Hematopoietic multipotent progenitor cell treated with erythropoietin and hydrocortisone succinate and interleukin-3 and kit ligand, for 15 days (in vitro differentiated cells): ENCODE measurements at places on chromosomes 4 and X.

GRCh38 chr4:147633643-147634042, 16.4 kb downstream of the TMEM184C start:
- DNase-seq, result no peak

- DNase-seq, result no peak
Measured at GRCh38 chr4:176044589-176044951, 21.1 kb upstream of the WDR17 start.

DNA sequence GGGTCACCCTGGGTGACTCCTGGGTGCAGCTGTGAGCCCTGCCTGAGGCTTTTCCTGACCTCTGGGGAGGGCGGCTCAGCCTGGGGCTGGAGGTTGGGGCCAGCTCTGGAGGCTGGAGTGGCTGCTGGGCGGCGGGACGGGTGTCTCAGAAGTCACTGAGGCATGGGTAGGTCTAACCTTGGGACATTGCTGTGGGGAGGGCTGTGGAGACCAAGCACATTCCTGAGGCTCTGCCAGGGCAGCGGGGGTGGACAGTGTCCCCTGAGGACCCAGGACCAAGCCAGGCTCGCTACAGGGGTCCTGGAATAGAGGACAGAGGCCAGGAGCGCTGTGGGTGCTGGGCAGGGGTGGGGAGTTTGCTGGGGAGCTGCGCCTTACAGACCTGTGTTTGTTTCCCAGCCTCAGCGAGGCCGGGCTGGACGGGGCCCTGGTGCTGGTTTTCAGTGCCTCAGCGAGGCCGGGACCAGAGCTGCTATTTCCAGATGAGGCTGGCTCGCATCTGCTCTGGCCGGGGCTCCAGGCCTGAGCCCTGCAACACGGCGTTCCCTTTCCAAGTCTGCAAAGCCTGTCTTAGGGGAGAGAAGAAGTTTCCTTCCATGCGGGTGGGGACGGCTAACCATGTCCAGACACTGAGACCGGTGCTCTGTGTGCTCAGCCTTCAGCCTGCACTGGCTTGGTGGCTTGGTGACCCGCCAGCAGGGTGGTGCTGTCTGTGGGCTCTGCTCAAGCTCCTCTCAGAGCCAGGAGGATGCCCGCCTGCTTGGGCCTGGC, 3.0 kb upstream of the SLC25A6 start:
- no peak for DNase-seq

- DNase-seq, result no peak
Measured at GRCh38 chrX:2536141-2536540, 35.4 kb upstream of the DHRSX start.

GRCh38 chrX:34917146-34917545, 25.4 kb upstream of the FAM47B start:
- DNase-seq, result no peak

DNA sequence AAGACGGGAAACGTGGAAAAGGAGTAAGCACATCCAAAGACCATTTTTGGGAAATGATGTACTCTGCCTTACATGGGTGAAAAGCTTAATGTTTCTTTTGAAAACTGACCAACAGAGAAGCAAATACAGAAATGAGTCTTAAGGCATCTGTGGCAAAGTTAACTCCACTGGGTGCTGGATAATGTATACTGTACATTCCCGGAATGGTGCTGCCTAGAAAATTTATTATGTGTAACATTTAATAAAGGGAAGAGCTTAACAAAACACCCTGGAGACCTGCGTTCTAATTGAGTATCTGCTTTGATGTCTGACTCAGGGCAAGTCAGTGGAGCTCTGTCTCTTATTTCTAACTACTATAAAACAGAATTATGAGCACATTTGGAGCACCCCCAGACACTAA, 230.2 kb downstream of the MID1 start:
- no peak for DNase-seq

DNA sequence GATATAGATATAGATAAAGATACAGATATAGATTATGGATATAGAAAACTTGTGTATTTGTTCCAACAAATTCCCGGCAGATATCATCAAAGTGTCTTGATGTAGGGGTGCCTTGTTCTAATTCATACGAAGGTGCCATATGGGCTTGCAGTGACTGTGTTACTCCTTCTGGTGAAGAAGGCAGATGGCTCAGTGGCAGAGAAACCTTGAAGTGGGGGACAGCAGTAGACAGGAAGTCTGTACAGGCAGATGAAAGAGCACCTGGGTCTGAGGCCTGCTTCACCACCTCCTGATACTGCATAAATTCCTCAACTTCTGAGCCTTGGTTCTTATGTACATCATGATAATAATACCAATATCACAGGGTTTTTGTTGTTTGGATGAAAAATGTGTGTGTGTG, 179.5 kb upstream of the GATB start:
- no peak for DNase-seq

DNA sequence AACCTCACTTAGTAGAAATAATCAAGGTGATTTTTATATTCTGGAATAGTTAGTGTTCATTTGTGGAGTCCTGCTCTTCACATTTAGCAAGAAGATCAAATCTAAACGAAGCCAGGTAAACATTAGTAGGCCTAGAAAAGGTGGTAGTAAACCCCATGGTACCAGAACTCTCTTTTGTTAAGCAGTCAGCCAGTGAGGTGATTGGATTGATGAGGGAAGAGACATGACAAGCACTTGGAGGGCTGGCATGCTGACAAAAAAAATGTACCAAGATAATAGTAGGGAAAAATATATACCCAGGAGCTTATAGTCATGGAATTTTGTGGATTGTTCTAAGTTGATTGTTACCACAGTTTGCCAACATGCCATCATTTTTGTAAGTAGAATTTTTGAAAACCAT, 163.8 kb downstream of the BANK1 start:
- no peak for DNase-seq

DNA sequence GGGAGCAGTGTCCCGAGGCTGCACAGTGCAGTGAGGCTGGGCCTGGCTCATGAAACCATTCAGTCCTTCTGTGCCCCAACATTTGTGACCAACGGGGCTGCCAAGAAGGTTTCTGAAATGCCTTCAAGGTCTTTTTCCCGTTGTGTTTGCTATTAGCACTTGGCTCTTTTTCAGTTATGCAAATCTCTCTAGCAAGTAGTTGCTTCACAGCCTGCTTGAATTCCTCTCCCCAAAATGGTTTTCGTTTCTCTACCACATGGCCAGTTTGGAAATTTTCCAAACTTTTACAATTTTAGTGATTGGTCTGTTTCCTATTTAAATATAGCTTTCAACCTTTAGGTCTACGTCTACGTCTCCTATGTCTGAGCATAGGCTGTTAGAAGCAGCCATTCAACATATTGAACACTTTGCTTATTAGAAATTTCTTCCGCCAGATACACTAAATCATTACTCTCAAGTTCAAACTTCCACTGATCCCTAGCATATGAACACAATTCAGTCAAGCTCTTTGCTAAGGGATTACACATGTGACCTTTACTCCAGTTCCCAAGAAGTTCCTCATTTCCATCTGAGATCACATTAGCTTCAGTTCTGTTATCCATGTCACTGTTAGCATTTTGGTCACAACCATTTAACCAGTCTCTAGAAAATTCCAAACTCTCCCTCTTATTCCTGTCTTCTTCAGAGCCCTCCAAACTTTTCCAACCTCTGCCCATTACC, 901.8 kb downstream of the GLUD2 start:
- DNase-seq, result no peak

- DNase-seq, result no peak
Measured at GRCh38 chrX:31181377-31182000, 109.6 kb upstream of the FTHL17 start.

GRCh38 chrX:14497184-14497666, 32.1 kb upstream of the GLRA2 start:
- no peak for DNase-seq

DNA sequence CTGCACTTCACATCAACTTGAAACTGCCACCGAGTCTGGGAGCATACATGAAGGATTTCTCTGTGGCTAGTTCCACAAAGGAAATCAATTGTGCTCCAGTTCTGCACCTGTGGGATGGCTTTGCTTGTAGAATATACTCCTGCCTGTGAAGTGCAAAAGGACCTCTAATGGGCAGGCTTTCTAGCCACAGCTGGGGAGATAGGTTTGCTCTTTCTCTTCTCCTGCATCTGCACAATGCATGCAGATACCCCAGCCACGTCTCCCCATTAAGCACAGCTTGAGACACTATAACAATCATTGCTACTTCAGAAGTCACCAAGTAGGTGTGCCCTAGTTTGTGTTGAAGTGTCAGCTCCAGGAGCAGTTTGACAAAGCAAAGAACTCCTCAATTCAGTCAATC, 364.6 kb downstream of the ZIC3 start:
- DNase-seq, result no peak

DNA sequence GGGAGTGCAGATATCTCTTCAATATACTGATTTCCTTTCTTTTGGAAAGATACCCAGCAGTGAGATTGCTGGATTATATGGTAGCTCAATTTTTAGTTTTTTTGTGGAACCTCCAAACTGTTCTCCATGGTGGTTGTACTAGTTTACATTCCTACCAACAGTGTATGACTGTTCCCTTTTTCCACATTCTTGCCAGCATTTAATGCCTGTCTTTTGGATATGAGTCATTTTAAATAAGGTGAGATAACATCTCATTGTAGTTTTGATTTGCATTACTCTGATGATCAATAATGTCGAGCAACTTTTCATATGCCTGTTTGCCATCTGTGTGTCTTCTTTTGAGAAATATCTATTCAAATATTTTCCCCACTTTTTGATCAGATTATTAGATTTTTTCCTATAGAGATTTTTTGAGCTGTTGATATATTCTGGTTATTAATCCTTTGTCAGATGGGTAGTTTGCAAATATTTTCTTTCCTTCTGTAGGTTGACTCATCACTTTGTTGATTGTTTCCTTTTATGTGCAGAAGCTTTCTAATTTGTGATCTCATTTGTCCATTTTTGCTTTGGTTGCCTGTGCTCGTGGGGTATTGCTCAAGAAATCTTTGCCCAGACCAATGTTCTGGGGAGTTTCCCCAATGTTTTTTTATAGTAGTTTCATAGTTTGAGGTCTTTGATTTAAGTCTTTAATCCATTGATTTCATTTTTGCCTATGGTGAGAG, 552.7 kb downstream of the ZNF674 start:
- no peak for DNase-seq

GRCh38 chr4:11720292-11720691, 291.6 kb upstream of the HS3ST1 start:
- no peak for DNase-seq

GRCh38 chr4:37977471-37978247, 17.5 kb downstream of the PTTG2 start:
- DNase-seq, result peak; percentile 56

DNA sequence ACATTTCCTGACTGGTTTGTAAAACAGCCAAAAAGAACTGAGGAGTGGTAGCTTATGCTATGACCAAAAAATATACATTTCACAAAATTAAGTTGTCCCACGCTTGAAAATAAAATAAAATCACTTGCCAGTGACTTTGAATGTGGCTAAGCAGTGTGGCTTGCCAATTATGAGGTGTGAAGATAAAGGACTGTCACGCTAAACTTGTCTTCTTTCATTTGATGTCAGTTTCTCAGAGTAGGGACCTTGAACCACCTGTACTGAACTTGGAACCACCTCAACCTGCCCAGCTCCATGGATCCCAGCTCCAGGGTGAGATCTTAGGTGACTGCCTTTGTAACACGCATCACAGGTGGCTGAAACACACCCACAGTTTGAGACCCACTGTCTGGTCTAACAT, 113.7 kb upstream of the TBL1X start:
- no peak for DNase-seq

- DNase-seq, result no peak
Measured at GRCh38 chr4:150874338-150875226, 140.5 kb downstream of the LRBA start.

GRCh38 chr4:165101641-165102040, 11.0 kb downstream of the TMEM192 start:
- no peak for DNase-seq

DNA sequence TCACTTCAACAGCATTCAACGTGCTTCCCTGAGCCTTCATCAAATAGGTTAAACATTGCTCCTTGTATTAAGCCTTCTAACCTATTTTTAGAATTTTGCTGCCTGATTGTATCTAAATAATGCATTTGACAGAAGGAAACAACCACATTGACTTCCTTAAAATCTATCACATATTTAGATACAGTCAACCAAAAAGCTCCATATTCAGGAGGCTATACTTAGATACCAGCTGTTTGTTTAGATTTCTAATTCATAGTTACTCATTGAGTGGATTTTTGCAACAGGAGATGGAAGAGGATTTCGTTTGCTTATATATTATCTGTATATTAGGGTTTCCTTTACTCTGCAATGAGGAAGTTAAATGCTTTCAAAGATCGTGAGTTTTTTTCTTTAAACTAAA, 241.1 kb upstream of the PPP1R2C start:
- no peak for DNase-seq

- DNase-seq, result peak; percentile 2
Measured at GRCh38 chrX:109472939-109473735, 8.7 kb downstream of the GUCY2F start.

DNA sequence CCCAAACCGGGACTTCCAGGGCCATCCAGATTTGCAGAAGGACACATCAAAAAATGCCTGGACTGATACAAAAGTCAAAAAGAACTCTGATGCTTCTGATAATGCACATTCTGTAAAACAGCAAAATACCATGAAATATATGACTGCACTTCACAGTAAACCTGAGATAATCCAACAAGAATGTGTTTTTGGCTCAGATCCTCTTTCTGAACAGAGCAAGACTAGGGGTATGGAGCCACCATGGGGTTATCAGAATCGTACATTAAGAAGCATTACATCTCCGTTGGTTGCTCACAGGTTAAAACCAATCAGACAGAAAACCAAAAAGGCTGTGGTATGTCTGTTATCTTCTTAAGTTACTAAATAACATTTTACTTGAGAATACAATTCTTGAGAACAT, 9.2 kb downstream of the PLK4 start:
- no peak for DNase-seq

DNA sequence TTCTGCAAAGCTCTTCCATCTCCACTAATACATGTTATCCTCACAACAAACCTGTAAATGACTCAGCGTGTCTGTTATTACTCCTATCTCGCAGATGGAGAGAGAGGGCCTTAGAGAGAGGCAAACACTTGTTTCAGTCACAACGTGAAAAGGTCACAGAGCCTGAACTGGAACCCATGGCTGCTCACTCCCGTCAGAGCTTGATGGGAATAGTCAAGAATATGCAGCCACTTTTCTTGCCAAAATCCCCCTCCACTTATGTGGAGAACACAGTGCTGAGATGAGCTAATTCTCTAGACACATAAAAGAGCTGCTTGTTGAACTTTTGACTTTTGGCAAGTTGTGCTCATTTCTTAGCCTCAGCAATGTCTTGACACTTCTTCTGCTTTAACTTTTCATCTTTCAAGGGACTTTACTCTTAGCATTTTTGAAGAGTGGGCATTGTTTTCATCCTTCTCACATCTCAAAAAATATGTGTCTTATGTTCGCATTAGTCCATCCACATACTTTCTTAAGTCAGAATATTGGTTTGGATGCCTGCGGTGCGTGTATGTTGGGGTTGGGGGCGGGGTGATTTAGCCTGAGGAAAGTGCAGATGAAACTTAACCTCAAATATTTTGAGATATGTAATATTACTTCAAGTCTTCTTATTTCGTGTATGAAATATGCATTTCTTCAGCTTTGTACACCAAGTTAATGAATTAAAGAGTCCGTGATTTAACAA, 69.2 kb downstream of the SYNPO2 start:
- DNase-seq, result no peak
